ENCODE measurements at places on chromosomes 16 and 17.
A peak's percentile ranks its signal among the peaks of the same experiment; 100 is the strongest.

GRCh38 chr17:17768424-17769088 lies 68.2 kb downstream of the SREBF1 start:
- DNase-seq, result no peak

DNA sequence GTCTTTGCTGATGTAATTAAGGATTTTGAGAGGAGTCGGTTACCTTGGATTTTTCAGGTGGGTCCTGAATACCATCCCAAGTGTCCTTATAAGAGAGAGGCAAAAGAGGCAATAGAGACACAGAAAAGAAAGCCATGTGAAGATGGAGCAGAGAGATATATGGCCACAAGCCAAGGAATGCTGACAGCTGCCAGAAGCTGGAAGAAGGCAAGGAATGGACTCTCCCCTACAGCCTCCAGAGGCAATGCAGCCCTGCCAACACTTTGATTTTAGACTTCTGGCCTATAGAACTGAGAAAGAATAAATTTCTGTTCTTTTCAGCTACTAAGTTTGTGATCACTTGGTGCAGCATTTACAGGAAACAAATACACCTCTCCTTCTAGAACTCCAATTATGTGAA lies 8.2 kb upstream of the RNFT1 start:
- DNase-seq, result no peak

GRCh38 chr17:78766225-78766624 lies 15.8 kb downstream of the CYTH1 start:
- no peak for DNase-seq

DNA sequence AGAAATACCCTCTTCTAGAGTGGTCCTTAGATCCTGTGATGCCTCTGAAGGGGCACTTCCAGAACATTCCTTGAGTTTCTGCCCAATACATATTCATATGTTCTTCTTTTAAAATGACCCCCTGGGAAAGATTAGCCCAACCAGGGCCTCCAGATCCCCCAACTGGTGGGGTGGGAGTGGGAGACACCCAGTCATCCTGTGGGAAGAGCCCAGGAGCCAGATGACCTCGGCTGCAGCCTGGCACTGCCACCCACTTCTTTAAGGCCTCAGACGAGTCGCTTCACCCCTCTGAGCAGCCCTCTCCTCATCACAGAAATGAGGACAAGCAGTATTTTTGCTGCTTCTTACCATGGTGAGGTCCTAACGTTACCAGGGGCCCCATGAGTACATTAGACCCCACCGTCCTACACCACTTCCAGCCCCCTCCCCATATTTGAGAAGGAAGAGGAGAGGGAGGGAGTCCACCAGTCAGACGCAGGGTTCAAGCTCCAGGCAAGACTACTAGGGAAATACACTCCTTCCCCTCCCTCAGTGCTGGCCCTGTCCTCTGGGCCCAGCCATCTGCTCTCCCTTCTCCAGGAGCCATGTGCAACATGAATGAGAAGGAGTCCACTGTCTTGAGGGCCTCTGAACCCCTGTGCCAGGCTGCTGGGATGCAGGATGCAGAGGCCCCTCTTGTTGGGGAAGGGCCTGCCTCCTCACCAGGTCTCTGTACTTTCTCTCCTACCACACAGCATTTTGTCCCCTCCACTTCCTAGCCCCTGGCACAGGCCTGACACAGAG lies 11.8 kb downstream of the MPO start:
- DNase-seq, result no peak

DNA sequence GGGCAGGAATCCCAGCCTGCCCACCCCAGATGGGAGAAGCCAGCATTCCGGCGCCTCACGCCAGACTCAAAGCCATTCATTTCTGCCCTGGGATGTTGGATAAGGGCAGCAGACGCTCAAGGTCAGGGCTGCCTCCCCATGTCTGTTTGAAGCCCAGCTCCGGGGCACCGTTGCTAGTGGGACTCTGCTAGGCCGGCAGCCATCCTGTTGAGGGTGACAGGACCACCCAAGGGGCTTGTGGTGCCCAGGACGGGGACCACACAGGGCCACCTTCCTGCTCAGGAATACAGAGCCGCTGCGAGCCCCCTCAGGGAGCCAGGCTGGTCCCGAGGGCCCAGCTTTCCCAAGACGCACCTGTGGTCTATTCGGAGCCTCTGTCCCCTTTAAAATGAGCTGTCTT lies 101.7 kb upstream of the CREBBP start:
- no peak for DNase-seq

DNA sequence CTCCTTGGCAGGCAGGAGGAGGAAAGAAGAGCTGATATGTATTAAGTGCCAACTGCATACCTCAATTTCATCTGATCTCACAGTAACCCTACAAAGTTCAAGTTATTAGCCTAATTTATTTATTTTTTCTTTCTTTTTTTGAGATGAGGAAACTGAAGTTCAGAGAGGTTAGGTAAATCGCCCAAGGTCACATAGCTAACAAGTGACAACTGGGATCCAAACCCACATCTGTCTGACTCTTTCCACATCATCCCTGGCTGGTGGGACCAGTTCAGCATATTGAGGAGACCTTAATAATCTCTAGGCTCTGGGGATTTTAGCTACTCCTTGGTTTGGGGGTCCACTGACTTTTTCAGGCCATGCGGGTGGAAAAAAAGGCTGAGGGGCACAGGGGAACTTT lies 60.9 kb downstream of the CYB5B start:
- DNase-seq, result no peak

DNA sequence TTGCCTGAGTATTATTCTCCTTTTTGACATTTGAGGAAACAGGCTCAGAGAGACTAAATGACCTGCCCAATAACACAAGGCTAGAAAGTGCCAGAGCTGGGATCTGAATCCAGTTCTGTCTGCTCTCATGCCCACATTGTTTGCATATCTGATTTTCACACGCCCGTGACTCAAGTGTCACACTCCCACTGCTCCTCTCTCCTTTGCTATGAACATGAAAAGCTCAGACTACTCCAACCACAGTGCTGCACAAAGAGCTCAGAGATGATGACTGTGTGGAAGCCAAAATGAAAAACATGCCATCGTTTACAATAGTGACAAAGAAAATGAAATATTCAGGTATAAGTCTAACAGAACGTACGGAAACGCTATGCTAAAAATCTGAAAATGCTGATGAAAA lies 107.9 kb downstream of the SMG6 start:
- DNase-seq, result no peak

DNA sequence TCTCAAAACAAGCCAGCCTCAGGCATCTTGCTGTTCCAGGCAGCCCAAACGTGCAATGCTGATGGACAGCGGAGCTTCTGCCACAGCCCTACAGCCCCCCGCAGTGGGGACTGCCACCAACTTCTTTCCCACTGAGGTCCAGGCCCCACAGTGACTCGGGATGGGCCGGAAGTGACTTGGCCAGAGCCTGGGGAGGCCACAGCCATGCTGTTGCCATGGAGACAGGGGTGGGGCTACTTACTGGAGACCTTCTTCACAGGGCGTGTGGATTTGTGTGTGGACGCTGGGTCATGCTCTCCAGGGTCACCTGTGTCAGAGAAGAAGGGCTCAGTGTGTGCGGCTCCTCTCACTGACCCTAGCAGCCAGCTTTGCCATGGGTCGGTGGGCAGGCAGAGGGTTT lies 15.0 kb downstream of the TRIM25 start:
- no peak for DNase-seq

- DNase-seq, result no peak
These were observed 66.9 kb downstream of the SOCS1 start for GRCh38 chr16:11188801-11189740.

- DNase-seq, result no peak
These were observed 157.0 kb downstream of the C16orf95 start for GRCh38 chr16:87160234-87160636.

GRCh38 chr17:1275962-1276736 lies 3.3 kb upstream of the TRARG1 start:
- peak; percentile 39 for DNase-seq

GRCh38 chr17:75267411-75268232 lies 3.4 kb downstream of the MIF4GD start:
- DNase-seq, result no peak

DNA sequence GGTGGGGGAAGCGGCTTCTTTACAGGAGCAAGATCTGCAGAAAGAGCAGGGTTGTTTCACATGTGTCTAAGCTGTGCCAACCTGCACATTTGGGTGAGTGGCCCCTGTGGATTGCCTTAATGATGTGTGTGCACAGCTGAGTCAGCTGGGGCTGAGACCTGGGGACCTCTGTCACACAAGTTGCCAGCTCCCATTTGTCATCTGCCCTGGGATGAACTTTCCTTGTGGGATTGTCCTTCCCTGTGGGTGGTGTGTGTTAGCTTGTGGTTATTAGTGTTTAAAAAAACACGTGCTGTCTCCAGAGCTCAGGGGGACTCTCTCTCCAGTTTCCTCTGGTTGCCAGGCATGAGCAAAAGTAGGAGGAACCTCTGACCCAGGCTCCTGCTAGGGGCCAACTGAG lies 400.5 kb upstream of the CCL2 start:
- no peak for DNase-seq

- DNase-seq, result no peak
These were observed 325.1 kb upstream of the ERCC4 start for GRCh38 chr16:13594823-13595222.

- peak; percentile 13 for DNase-seq
These were observed 44.8 kb downstream of the PITPNC1 start for GRCh38 chr17:67421869-67422273.

DNA sequence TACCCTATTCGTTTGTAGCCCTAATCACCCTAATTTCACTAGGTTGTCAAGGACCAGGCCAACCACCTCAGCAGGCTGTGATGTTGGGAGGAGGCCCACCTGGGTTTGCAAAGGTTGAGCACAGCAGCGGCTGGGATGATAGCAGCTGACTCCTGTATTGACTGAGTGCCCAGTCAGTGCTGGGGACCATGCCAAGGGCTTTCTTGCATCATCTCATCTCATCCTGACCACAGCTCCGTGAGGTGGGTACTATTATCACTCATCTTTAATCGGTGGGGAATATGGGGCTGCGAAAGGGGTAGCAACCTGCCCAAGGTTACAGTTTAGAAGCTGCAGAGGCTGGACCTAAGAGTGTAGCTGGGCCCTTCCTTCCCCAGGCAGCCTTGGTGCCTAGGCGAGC lies 11.7 kb downstream of the ATPAF2 start:
- no peak for DNase-seq

DNA sequence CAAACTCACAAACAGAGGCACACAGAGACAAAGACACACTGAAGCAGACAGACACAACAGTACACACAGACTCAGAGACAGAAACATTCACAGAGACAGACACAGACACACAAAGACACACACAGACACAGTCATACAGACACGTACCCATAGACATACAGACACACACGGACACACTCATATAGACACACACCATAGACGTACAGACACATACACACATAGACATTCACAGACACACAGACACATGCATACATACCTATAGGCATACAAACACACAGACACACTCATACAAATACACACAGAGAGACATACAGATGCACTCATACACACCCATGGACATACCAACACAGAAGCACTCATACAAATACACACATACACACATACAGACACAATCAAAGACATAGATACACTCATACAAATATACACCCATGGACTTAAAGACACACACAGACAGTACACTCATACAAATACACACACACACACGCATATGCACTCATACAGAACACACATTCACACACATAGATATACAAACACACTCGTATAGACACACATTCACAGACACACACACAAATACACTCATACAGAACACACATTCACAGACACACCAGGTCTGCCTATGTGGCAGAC lies 19.9 kb upstream of the MRTFB start:
- DNase-seq, result no peak

DNA sequence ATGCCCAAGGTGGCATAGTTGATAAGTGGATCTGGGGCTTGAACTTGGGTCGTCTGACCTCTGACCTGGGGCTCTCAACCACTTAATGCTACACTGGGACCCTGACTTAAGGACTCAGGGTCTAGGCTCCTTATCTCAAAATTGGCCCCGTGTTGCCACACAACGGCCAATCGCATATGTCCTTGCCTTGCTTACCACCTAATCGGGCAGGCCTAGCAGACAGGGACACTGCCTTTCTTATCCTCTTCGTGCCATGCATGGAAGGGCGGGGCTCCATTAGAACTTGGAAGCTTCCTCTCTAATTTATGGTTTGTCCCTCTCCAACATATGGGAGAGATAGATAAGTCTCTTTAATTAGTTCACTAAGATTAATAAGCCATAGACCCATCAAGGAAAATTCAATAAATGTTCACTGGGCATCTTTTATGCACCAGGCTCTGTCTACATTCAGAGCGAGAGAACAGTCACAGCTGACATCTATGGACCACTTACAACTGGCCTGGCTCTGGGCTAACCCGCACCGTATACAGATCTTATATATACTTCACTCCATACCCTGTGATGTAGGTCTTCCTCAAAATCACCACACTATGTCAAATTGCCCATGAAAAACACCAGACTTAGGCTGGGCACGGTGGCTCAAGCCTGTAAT lies 35.1 kb downstream of the CDH1 start:
- DNase-seq, result no peak

DNA sequence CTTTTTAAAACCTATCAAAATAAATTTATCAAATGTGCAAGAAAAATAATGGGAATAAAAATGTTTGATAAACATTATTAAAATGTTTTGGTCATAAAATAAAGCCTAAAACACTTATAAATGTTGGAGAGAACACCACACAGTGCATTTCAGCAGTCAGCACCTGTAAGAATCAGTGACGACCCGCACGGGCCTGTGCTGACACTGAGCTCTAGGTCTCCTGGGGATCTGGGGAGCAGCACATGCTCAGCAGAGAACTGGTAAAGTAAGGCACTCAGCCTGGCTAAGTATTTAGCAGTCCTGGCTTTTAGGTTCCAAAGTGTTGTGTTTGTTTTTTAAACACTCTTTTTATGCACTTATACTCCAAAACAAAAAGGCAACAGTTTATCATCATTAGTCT lies 46.9 kb downstream of the HELZ start:
- no peak for DNase-seq

GRCh38 chr17:40727447-40728231 lies 24.1 kb upstream of the KRT24 start:
- no peak for DNase-seq

GRCh38 chr17:67068999-67069398 lies 24.6 kb downstream of the CACNG1 start:
- no peak for DNase-seq

DNA sequence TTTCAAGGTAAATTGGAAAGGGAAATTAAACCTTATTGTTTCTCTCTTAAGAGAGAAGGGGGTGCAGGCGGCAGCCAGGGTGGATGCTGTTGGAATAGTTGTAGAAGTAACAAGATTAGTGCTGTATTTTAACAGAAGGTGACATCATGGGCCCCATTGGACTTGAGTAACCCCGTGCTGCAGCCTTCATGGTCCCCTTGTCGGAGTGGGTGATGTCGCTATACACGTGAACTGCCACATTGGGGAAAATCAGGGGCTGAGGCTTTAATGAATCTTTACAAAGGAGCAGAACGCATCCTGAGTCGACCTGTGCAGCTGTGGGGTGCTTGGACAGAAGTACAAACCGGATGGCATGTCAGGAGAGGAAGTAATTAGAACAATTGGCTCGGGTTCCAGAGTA lies 3.2 kb downstream of the SNX11 start:
- DNase-seq, result no peak

Data from stimulated activated CD4-positive, alpha-beta T cell treated with anti-CD3 and anti-CD28 coated beads, TNF-alpha, amount 100 ng/mL, for 4 hours (primary cell).